Fibroblast of villous mesenchyme (primary cell): ENCODE measurements at places on chromosomes 1 and 21.
A peak's percentile ranks its signal among the peaks of the same experiment; 100 is the strongest.

DNA sequence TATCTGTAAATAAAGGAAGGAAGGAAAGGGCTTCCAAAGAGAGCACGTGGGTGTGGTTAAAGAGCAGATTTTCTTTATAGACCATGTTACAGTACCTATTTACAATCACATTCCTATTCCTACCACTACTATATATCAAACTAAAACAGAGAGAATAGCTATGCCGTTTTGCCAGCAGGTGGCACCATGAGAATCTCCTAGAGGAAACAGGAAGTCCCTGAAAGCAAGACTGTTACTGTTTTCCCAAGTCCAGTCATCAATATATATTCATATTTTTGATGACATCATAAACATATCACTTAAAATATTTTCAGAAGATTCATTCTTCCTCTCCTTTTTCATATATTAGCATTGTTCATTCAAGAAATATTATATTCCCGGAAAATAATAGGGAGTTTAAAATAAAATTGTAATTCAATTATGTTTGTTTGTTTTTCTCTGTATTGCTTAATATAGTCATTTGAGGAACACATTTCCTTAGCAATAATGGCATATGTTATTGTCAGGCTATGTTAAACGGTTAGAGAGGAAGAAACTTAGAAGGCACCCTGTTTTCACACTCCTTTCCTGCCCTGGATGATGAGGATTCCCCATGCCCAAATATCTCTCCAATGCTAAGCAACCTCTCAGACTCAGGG is 6.6 kb downstream of the CCDC190 start:
- DNase-seq = peak; percentile 72

GRCh38 chr1:30770150-30770549 is 12.6 kb upstream of the LAPTM5 start:
- no peak for DNase-seq

DNA sequence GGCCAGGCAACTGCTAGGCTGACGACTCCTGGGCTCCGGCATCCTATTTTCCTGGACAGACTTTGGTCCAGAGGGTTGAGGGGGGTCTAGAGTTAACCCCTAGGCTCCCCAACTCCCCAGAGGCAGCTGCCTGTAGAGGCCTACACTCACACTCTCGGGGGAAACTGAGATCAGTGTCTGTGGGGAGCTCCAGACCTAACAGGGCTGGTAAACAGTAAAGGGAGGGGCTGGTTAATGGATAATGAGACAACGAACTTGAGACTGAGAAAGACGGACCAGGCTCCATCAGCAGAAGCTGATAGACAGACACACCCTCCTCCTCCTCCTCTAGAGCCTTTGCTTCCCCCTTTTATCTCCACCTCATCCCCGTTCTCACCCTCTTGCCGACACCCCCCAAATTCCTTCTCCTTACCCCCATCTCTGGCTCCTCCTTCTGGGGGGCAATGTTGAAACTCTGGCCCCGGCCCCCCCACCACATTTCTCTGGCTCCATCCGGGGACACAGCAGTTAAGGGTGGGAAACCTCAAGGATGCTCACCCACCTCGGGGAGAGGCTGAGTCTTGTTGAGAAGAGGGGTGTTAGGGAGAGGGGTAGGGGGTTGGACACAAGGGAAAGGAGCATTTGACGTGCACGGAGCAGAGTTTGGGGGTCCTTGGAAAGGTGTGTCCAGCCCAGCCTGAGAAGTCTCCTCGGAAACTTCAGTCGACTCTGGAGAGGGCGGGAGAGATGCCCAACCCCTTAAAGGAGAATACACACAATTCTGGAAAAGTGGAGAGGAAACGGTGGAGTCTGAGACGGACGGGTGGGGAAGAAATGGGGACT is at the start of gene MTMR11:
MTMR11 (minus strand) TSS at position 710 of the 822 bp plus-strand sequence; CDS start at position 478, 232 bp downstream.
- peak; percentile 34 for DNase-seq

DNA sequence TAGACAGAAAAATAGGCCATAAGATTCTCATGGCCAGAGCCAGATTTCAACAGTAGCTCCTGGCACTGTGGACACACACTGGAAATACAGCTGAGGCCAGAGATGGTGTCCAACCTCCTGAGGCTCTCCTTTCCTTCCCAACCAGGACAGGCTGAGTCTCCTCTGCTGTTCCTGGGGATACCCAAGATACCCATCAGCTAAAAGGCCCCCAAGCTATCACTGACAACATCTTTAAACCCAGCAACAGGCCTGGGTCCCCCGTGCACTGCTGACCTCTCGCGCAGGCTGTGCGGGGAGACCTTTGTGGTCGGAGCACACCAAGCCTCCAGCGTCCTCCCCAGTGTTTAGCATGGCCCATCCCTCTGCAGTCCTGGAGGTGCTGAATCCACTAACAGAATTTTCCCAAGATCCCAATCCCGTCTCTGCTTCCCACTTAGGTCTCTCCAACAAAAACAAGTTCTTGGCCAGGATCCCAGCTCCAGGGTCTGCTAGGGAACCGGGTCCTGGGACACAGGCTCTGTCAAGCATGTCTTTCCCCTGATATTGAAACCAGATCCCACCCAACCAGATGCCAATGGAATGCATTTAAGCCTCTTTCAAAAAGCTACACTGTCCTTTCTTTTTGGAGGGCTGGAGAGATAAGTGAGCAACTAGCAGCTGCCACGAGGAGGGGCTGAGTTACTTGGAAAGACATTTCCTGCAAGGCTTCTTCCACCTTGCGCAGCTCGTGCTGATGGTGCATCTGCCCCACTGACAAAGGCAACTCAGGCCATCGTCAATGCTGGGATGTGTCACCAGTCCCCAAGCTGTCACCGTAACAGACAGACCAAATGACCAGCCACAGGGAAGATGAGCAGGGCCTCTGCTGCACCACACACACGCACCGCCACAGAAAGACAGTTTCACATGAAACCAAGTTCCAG is 73.2 kb downstream of the BCAR3 start:
- peak; percentile 86 for DNase-seq

- peak; percentile 4 for DNase-seq
These were observed 302.3 kb downstream of the BRINP3 start for GRCh38 chr1:190175320-190175719.

DNA sequence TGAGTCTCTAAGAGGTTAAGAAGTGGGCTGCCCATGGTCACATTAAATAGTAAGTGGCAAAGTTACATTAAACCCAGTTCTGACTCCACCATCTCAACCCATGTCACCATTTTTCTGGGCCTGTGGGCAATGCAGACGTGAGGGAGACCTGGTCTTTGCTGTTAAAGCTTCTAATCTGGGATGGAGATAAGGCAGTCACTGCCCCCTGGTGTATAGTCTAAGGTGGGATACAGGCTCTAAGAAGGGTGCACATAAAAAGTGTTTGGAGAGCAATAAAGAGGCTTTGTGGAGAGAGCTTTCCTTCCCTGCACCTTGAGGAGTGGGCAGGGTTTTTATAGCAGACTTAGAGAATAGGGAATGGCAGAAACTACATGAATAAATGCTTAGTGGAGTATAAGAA is 141.3 kb downstream of the ROR1 start:
- peak; percentile 48 for DNase-seq

DNA sequence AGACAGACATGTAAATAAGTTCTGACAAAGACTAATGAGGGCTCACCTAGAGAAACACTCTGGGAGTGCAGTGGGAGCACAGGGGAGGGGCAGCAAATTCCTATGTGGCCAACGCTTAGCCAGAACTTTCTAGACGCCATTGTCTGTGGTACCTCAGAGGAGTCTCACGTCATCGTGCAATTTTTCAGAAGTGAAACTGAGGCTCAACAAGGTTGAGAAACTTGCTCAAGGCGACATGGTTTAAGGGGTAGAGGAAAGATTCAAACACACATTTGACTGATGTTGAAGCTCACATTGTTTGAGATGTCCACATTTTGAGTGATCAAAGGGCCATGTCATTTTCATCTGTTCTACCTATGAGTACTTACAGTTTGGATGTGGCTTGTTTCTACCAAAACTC is 152.6 kb upstream of the LMO4 start:
- DNase-seq = no peak

- DNase-seq = no peak
These were observed 35.6 kb upstream of the C21orf91 start for GRCh38 chr21:17854745-17855144.

GRCh38 chr1:174815474-174815908 is 184.3 kb upstream of the CACYBP start:
- no peak for DNase-seq

- no peak for DNase-seq
These were observed 7.3 kb downstream of the IBA57 start for GRCh38 chr1:228172591-228173527.

- no peak for DNase-seq
These were observed 122.8 kb downstream of the ACTL8 start for GRCh38 chr1:17877896-17878295.
